ENCODE measurements at places on chromosomes 4 and X. TPM values are rescaled to one million over a fixed set of nuclear protein-coding genes. Genes with fewer than 3 reads are reported as not detected.

SMPX gene
- not detected for total RNA-seq

ARMCX2 gene
- total RNA-seq: 5.2 TPM

MAGEA9 gene
- total RNA-seq: not detected

UGT2B17 gene
- total RNA-seq: not detected

GRCh38 chr4:186984105-186984644 lies 260.5 kb upstream of the FAT1 start:
- no peak for DNase-seq

GRCh38 chr4:3683744-3684421 lies 82.3 kb upstream of the ADRA2C start:
- no peak for DNase-seq

DNA sequence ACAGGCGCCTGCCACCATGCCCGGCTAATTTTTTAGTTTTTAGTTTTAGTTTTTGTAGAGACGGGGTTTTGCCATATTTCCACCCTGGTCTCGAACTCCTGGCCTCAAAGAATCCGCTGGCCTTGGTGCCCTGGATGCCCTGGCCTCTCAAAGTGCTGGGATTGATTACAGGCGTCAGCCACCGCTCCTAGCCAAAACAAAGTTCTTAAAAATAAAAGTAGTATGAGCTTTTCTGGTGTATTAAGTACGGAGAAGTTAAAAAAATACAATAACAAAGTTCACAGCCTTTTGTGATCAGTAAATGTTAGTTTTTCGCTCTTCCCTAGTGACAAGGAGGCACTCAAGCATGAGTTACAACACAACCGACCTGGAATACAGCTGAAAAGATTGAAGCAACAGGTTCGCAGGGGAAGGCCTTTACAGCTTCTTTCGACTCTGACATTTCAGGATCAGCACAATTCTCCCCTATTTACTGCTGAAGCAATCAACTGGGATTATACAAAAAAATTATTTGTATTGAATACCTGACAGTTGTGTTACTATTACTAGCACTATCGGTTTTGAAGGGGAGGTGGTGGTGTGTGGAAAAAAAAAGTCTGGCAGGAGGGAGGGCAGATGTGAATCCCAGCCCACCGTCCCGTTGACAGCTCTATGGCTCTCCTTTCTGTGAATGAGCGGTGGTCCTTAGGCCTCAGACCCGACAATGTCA lies 893 bp upstream of the METAP1 start:
- no peak for DNase-seq

- DNase-seq: no peak
These were observed 54.1 kb downstream of the TXK start for GRCh38 chr4:48079972-48080391.

DNA sequence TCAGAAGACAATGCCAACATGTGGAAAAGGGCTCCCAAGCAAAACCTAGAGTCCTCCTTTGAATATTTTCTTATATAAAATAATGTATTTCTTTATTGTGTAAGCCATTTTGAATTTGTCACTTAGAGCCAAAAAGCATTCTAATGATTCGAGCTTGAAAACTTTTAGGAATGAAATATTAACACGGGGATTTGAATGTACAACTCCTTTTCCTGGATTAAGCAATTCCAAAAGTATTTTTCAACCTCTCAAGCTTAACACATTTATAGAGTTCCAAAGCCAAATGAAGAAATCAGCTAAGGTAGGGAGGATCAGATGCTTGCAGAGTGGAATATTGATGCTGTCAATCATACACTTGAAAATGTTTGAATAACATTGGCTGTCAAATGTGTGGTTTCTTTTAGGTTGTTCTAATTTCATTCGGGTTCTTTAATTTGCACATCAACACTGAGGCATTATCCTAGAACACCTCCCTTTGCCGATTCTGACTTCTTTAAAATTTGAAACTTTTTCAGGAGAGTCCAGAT lies 67.2 kb upstream of the ETNPPL start:
- no peak for DNase-seq
